ENCODE measurements at places on chromosomes 16 and 17.

DNA sequence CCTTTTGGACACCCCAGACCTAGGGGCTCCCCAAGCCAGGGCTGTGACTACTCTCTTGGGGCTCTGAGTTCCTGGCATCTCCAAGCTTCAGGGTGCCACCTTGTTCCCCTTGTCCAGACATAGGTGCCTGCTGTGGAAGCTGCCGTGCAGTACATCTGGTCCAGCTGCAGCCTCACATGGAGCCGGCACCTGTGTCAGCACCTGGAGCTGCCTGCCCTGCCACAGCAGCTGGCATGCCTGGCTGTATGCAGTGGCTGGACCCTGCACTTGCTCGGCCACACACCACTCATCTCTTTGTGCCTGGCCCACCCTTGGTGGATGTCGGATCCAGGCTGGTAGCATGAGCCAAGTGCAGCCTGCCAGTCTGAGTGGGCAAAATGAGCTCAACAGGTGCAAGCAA is 775.8 kb downstream of the CDH11 start:
- DNase-seq = peak; percentile 3

GRCh38 chr16:30659507-30660423 is 1.5 kb downstream of the FBRS start:
- no peak for DNase-seq

DNA sequence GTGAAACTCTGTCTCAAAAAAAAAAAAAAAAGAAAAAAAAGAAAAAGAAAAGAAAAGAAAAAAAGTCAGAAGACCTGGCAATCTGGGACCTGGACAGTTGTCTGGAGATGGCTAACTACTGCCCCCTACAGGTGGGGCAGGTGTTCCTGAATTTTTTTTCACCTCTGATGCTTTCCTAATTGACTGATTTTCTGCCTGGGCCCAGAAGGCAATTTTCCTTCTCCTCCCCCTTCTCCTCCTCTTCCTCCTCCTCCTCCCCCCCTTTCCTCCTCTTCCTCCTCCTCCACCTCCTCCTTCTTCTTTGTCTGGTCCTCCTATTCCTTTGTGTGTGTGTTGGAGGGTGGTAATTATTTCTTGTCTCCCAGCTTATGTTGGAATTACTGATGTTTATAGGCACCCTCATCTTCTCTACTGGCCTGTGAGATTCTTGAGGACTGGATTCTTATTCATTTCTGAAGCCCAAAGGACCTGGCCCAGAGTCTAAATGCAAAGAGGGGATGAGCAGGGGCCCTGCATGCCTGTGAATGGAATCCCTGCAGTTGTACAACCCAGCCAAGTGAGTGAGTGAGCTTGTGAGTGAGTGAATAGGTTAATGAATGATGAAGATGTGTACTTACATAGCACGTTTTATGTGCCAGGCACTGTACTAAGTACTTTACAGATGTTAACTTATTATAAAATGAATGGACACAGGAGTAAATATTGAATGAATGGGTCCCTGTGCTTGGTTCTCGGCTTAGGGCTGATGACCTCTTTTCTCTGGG is 26.9 kb downstream of the IRX5 start:
- peak; percentile 36 for DNase-seq

DNA sequence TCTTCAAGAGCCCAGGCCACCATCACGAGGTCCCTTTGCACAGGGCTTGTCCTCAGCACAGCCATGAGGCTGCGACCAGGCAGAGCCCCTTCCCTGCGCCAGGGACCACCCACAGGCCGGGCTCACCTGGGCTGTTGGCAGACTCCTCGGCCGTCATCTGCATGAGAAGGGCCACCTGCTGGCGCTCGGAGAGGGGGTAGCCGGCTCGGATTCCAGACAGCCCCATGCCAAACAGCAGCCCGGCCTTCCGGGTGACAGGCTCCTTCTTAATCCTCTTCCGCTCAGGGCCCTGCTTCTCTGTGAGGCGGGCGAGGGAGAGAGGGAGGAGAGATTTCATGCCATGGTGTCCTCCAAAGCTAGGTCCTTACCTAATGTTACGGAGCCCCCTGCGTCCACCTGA is 73.4 kb downstream of the ZNF778 start:
- DNase-seq = no peak

DNA sequence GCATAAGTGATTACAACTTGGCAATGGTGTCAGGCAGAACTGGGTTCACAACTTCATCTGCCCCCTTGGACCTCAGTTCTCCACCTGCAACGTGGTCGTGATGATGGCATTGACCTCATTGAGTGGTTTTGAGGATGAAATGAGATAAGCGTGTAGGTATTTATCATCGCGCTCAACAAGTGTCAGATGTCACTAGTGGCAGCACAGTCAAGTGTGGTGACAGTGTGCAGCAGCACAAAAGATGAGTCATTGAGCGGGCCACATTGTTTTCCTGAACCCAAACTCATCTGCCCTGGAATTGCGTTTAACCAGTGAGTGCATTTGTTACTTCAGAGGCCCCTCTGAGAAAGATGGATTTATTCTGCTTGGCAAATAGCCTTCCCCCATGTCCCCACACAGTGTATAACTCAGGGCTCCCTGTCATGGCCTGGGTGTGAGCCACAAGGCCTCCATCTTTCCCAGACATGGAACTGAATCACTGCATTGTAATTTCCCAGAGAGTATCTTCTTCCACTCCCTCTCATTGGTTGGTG is 20.9 kb downstream of the IRX3 start:
- DNase-seq = no peak

- peak; percentile 77 for DNase-seq
These were observed 215.4 kb downstream of the CHD9NB start for GRCh38 chr16:52837251-52837650.

- DNase-seq = no peak
These were observed 42.1 kb downstream of the SYNRG start for GRCh38 chr17:37567137-37567536.

- DNase-seq = no peak
These were observed 4.6 kb downstream of the RPUSD1 start for GRCh38 chr16:783404-784161.

GRCh38 chr17:27849474-27850185 is 43.5 kb downstream of the LYRM9 start:
- no peak for DNase-seq

- peak; percentile 33 for DNase-seq
These were observed 527 bp downstream of the CIAPIN1 start for GRCh38 chr16:57446531-57447185.

DNA sequence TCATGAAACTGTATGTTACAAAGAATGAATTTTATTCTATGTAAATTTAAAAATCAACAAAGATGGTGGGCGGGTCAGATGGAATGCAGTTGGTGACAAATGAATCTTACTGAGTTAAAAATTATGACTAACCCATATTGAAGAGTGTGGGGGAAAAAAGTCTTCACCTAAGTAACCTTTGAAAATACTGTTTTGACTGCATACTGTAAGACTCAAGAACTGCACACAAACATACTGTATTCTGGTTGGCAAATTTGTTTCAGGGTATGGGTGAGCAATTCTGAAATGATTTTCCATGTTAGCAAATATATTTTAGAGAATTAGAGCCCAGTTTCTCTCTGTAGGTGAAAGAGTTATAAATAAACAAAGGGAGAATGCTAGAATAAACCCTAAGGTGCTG is 153.7 kb upstream of the KCNJ18 start:
- DNase-seq = no peak

- DNase-seq = no peak
These were observed 442.6 kb downstream of the SHISA9 start for GRCh38 chr16:13344001-13344400.
